Activated T-helper 1 cell treated with anti-CD3 and anti-CD28 coated beads, Interleukin-2, amount 50 U/mL, for 16 hours (primary cell): ENCODE measurements at places on chromosomes 2 and 18.

DNA sequence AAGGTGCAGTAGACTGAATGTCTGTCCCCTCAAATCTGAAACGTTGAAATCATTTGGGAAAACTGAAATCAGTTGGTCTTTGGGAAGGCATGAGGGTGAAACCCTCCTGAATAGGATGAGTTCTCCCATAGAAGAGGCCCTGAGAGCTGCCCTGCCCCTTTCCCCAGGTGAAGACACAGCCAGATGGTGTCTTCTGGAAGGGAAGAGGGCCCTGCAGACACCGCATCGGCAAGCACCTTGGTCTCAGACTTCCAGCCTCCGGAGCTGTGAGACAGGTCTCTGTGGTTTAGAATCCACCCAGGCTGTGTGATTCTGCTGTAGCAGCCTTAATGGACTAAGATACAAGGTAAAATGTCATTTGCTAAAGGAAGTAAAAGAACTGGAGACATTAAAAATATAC lies 42.1 kb upstream of the SNTG2 start:
- DNase-seq: no peak

GRCh38 chr2:196136151-196136550 lies 35.2 kb downstream of the STK17B start:
- DNase-seq: no peak

- DNase-seq: no peak
These were observed 5.9 kb upstream of the ANKRD39 start for GRCh38 chr2:96863575-96864342.

DNA sequence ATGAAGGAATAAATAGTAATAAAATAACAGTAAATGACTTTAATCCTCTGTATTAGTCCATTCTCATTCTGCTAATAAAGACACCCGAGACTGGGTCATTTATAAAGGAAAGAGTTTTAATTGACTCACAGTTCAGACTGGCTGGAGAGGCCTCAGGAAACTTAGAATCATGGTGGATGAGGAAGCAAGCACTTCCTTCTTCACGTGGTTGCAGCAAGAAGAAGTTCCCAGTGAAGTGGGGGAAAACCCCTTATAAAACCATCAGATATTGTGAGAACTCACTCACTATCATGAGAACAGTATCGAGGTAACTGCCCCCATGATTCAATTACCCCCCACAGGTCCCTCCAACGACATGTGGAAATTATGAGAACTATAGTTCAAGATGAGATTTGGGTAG lies 727.9 kb upstream of the LINC00305 start:
- DNase-seq: no peak

DNA sequence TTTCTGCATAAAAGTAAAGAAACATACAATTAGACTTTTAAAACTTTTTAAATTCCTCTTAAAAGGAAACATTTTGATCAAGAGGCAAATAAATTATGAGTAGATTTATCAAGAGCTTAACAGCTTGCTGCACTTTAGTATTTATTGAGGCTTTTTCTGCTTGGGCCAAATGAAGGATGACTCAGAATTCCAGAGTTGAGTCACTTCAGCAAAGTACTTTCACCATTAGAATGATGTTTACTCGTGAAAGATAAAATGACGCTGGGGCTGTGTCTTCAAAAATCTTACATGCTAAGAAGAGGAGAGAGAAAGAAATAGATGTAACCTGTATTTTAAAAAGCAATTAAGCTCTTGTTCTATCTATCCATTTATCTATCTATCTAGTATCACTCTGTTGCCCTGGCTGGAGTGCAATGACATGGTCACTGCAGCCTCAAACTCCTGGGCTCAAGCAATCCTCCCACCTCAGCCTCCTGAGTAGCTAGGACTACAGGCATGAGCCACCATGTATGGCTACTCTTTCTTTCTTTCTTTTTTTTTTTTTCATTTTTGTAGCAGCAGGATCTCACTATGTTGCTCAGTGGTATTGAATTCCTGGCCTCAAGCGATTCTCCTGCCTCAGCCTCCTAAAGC lies 75.3 kb upstream of the RIOK3 start:
- no peak for DNase-seq

- DNase-seq: no peak
These were observed 5.4 kb downstream of the SOX11 start for GRCh38 chr2:5697562-5697961.

- DNase-seq: no peak
These were observed 430.9 kb downstream of the PID1 start for GRCh38 chr2:228840113-228840742.

DNA sequence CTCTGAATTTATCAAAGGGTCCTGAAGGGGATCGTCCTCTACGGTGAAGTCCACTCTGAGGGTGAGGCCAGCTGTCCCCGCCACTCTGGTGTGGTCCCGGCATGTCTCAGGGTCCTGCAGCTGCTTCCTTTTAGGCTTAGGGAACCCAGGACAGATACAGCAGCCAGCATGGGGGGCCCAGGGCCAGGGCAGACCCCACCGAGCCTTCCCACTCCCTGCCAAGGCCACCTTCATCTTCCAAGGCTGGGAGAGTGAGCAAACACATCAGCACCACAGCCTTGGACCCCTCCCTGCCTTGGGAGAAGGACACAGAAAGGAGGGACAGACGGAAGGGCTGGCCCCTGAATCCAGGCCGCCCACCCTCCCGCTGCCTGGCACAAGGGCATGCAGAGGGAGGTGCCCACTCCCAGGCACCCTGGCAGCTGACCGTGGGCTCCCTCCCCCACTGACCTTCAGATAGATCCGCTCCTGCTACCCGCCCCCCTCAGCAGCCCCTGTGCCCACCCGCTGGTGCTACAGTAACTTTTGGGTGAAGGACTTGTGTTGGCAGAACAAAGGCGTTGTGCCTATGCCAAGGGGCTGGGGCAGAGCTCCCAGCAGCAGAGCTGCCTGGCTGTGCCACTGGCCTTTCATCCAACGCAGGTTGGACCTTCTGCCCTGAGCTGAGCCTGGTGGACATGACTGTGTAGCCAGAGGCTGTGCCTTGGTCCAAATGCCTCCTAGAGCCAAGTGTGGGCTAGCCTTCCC lies 7.6 kb downstream of the CYP26B1 start:
- DNase-seq: no peak

DNA sequence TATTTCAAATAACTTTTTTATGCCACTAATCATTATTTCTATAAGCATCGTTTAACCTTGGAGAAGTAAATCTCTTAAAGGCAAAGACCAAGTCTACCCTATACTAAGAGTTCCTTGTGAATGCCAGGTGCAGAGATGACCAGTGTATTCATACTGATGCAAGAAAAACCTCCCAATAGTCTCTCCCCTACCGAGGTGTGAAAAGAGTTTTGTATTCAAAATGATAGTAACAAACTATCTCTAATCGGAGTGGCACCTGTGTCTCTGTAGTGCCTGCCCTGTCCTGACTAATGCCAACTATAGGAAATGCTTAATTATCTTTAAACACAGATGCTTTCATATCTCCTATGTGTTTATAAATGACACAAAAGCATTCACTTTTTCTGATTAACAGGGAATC lies 798.5 kb downstream of the TRIB2 start:
- DNase-seq: no peak

GRCh38 chr2:201118121-201118960 lies 2.4 kb downstream of the CFLAR start:
- peak; percentile 75 for DNase-seq

DNA sequence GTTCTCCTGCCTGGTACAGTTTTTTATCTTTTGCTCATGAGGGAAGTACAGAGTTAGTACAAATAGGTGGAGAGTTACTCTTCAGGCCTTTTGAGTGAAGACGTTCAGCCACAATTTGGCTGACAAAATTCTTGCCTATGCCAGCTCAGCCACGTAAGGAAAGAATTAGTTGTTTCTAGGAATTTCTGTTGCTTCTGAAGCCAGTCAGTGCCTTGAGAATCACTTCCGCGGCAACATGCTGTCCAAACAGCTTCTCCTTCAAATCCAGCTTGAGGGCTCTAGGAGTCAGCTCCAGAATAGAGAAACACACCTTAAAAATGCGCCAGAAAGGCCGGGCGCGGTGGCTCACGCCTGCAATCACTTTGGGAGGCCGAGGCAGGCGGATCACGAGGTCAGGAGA lies 27.5 kb downstream of the M1AP start:
- no peak for DNase-seq

GRCh38 chr2:8456151-8457091 lies 225.4 kb upstream of the ID2 start:
- no peak for DNase-seq
